T-helper 2 cell (primary cell): ENCODE measurements at places on chromosomes 2 and 18.
A peak's percentile ranks its signal among the peaks of the same experiment; 100 is the strongest.

- DNase-seq: no peak
Measured at GRCh38 chr18:30712383-30712782, 330.2 kb downstream of the DSC3 start.

DNA sequence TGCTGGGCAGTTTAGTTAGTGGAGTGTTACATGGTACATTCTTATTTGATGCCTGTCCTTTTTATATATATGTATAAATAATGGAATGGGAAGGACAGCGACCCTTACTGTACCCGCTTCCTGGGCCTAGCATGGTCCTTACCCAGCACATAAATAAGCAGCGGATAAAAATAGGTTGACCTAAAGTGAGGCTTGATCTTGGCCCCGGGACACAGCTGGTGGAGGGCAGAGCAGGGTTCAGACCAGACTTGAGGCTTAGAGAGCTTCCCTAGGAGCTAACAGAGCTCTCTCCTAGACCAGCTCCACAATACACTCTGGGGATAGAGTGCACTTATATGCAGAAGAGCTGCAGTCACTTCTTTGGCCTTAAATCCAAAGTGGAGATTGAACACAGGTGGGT, 46.9 kb upstream of the RPL31 start:
- no peak for DNase-seq

DNA sequence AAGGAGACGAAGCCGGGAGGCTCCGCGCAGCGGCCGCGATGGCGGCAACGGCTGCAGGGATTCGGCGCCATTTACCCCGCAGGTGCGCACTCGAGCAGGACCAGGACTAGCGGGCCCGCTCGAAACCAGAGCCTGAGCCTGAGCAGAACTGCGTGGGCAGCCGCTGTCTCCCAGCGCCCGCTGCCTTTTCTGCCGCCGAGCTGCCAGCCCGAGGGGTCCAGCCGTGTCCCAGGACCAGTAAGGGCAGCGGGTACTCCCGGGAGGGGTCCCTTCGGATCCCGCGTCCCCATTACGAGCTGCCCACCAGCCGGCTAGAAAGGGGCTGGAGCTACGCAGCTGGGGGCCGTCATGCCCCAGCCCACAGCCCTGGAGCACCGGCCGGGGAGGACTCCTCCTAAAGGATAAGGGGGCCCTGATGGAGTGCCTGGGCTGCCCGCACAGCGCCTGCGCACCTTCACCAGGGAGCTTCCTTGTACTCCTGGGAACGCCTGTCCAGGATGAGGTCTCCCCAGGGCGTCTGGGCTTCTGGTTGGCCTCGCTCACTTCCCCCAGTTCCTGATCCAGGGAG, 9.9 kb downstream of the ALPP start:
- no peak for DNase-seq

DNA sequence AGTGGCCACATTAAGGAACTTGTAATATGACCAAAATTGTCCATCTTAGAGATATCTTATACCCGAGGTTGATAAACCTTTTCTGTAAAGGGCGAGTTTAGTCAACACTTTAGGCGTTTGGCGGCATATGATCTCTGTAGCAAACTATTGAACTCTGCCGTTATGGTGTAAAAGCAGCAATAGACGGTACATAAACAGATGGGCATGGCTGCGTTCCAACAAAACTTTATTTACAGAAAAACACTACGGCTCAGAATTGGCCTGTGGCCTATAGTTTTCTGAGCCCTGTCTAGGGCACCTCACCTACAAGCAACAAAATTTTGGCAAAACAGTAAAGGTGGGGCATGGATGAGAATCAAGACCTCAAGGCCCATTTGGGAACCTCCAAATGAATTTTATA, 121.9 kb upstream of the HAAO start:
- DNase-seq: no peak

GRCh38 chr2:144507441-144508171, 12.3 kb downstream of the ZEB2 start:
- no peak for DNase-seq

DNA sequence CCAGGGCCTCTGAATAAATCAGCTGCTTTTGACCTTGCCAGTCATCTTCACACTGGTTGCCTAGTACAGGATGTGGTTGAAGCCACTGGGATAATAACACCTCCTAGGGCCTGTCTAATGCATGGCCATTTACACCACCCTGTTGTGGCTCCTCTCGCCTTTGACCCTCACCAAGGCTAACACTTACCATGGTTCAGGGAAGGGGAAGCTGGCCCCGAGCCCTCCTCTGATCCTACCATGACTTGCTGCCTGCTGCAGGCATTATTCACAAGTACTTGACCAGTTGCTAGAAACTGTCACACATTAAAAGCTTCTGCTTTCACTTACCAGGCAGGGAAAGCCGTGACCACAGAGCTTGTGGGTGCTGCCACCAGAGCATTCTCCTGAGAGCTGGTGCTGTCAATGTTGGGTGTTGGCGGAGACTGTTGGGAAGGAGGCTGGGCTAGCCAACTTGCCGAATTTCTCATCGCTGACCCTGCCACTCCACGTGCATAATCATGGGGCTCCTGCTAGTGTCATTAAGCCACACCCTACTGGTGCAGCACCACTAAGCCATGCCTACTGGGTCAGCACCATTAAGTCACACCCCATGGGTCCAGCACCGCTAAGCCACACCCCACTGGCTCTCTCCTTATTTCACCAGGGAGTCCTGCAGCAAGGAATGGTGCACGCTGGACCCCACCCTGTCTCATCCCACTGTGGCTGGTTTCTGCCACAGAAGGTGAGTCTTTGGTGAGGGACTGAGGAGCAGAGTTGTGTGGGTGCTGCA, 47.0 kb upstream of the TTC39C start:
- no peak for DNase-seq

DNA sequence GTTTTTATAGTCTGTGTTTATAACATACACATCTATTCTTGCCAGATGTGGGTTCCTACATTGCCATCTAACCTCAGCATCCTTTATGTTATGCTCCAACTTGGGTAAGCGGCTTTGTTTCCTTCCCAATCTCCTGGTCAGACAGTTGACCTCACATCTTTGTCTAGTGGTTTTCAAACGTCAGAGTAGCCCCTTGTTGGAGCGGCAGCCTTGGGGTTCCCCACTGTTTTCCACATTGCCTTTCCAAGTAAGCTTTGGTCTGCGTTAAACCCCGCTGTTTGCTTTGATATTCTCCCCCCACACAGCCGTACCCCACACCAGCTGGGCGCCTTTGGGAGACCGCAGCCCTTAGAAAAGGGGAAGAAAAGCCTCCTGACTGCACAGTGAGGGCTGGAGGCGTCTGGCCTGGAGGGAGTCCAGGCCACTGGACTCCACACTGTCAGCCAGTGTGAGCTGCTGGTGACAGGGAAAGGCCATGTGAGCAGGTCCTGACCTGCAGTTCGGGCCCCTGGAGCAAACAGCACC, 83.3 kb downstream of the MALT1 start:
- no peak for DNase-seq

- no peak for DNase-seq
Measured at GRCh38 chr2:6523476-6523875, 342.2 kb downstream of the CMPK2 start.

DNA sequence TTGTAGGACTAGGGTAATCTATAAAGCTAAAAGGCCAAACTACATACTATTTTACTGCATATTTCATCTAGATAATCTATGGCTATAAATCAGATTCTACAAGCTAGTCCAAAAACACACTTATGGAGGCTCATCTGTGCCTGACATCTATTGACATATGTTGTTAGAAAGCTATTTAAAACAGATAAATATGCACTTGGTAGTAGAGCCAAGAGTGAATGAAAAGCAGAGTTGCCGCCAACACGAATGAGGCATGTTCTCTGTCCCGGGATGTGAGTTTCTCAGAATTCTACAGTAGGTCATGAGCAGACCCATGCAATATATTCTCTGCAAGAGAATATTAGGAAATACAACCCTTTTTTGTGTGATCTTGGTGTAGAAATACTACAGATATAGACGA, 66.7 kb upstream of the LPIN2 start:
- DNase-seq: no peak

- no peak for DNase-seq
Measured at GRCh38 chr2:101983486-101983885, 8.3 kb upstream of the IL1R2 start.

- no peak for DNase-seq
Measured at GRCh38 chr2:128774320-128775216, 455.9 kb upstream of the HS6ST1 start.

DNA sequence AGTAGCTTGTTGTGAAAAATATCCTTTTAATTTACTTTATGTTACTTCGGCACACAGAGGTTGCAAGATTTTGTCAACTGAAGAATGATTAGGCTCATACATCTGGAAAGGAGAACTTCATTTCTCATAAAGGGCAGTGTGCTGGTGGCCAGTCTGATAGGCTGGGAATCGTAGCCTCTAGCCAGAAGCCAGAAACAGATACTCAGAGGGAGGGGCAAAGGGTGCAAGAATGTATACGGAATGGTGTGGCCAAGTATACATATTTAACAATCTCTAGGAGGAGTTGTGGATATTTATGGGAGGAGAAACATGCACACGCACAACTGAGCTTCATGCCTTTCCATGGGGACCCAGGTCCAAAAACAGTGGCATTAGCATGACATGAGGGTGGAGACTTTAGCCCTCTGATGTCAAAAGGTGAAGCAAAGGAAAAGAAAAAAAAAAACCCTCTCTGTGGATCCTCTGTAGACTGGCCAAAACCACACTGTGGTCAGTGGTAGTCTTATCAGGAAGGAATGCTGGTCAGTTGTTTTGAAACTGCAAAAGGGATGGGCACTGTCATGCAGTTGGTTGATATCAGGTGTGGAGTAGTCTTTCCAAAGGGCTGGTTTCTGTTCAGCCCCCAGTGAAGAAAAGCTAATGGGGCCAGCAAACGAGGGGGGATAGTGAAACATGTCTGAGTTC, 34.9 kb upstream of the APCDD1 start:
- DNase-seq: no peak

GRCh38 chr2:66447677-66448076, 12.8 kb downstream of the MEIS1 start:
- no peak for DNase-seq

GRCh38 chr18:67600181-67601180, 84.0 kb upstream of the DSEL start:
- DNase-seq: no peak

- no peak for DNase-seq
Measured at GRCh38 chr2:47708801-47709499, 74.0 kb upstream of the MSH6 start.

DNA sequence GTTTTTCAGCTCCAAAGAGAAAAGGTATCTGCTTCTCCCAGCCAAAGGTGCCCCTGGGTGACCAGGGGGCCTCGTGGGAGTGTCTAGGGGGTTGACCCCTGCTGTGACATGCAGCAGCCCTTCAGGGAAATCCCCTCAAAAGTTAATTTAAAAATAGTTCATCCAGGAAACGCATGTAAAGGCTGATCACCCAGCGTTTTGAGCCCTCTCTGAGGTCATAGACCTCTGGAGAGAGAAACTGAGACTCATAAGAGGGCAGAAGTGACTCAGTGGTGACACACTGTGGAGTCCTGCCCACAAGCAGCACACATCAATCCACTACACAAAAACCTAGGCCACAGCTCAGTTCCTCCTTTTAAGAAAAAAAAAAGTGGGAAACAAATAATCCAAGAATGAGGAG, 11.9 kb downstream of the GAL3ST2 start:
- peak; percentile 51 for DNase-seq

DNA sequence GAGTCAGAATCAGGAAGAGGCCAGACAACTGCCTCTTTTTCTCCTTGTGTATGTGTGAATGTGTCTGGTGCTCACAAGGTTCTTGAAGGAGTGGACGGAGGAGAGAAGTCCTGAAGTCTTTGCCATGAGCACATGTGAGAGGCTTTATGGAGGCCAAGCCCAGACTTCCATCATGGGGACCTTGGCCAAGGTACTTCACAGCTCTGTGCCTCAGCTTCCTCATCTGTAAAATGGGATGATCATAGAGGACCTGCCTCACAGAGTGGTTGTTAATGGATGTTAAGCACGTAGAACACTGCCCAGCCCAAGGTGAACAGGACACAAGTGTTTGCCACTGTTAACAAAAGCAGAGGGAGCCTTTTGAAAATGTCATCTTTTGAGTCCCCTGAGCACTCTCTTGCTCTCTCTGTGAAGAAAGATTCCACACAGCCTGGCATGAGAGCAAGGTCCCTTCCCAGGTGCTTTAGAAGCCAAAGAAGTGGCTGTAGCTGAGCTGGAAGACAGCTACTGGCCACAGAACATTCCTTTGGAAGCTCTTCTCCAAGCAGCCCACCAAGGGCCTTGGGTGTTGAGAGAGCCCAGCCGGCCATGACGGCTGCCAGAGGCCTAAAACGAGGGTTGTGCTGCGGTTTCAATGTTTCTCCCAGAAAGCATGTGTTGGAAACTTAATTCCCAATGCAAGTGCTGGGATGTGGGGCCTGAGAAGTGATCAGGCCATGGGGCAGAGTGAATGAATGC, 41.8 kb upstream of the ASPRV1 start:
- DNase-seq: no peak

- DNase-seq: no peak
Measured at GRCh38 chr2:28979576-28980366, 1.3 kb upstream of the TOGARAM2 start.

DNA sequence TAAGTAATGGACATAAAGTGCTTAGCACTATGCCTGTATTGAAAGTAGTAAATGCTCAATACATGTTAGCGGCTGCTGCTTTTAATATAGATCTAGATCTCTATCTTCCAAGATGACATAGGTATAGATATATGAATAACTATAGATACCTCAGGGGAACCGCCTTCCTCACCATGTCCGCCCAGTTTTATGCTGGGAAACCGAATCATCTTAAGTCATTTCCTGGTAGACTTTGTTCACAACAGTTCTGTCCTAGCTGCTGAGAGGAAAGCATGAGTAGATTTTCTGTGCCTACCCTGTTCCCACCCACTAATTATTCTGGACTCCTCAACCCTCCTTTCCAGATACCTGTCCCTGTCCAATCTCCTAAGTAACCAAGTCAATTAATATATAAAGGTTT, 21.6 kb upstream of the ITM2C start:
- DNase-seq: no peak

DNA sequence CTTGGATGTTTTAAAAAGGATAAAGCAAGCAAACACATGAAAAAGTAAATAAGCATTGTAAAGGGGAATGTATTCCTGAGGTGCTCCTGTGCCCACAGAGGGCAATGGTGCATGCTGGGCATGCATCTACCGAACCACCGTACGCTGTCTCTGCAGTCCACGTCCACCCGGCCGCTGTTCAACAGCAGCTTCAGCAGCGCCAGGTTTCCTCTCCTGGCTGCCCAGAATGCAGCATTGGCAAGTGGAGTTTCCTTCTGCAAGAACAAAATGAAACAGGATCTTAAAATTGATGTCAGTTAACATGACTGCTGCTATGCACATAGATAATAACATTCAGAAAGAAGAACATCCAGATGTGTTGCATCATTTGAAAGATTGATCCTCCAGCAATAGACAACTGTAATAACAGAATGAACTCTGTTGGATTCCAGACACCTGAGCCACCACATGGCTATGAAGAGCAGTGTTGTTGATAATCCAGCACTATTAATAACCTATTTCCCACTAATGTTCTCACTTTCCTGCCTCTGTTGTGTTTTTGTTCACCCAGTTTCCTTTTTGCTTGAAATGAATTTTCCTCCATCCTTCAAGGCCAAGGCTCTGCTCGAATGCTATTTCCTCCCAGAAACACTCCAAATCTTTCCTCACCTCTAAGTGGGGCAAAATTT, 13.6 kb downstream of the ANKRD29 start:
- DNase-seq: no peak
